ENCODE measurements at places on chromosomes 6 and 20. TPM values are rescaled to one million over a fixed set of nuclear protein-coding genes. Genes with fewer than 3 reads are reported as not detected.

B3GAT2 gene
- total RNA-seq = 0.05 TPM

DNA sequence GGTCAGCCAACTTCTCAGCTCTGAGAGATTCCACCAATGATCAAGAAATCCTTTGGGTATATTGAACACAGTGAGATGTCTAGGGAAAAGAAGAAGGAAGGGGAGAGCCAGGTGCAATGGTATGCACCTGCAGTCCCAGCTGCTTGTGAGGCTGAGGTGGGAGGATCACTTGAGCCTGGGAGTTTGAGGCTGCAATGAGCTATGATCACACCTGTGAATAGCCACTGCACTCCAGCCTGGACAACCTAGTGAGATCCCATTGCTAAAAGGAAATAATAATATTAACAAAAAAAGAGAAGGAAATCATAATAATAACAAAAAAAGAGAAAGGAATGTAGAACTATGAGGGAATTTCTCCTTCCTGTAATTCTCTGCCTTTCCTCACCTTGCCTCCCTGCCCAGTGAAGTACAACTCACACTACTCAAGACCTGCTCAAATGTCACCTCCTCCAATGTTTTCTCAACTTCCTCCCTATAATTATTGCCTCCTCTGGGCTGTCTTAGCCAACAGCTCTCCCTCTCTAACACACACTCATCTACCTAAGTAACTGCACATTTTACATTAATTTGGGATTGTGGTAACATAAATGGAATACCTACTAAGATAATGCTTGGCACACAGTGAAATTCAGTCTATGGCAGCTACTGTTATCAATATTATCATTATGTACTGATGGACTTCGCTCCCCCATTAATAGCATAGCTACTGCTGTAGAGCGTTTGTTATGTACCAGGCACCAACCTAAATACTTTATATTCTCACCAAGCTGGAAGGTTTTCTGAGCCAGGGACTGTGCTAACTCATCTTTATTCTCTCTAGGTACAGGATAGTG is 103.6 kb downstream of the KIF13A start:
- DNase-seq = no peak

SRMS gene
- not detected for total RNA-seq

- DNase-seq = no peak
Observed at GRCh38 chr6:45500924-45501816, 123.4 kb upstream of the SUPT3H start.

GRCh38 chr6:146859795-146860495 is 261.2 kb downstream of the ADGB start:
- DNase-seq = no peak

- no peak for DNase-seq
Observed at GRCh38 chr6:131890091-131890490, 61.1 kb downstream of the CCN2 start.

CCDC170 gene
- not detected for total RNA-seq

DNA sequence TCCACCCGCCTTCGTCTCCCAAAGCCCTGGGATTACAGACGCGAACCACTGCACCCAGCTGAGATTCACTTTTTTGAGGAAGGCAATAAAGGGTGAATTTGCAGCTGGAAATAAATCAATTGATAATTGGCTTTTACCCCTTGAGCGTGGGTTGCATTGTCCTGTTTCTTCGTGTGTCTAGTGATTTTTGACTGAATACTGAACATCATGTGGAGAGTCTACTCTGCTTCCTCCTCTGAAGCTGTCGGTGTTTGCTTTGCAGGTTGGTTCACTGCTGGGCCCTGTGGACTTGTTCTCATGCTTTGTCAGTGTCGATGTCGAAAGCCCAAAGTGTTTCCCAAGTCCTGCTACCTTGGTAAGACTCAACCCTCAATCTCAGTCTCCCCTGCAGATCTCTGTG is 5.8 kb upstream of the EEF1A2 start:
- DNase-seq = no peak

RAET1G gene
- total RNA-seq = not detected

DNA sequence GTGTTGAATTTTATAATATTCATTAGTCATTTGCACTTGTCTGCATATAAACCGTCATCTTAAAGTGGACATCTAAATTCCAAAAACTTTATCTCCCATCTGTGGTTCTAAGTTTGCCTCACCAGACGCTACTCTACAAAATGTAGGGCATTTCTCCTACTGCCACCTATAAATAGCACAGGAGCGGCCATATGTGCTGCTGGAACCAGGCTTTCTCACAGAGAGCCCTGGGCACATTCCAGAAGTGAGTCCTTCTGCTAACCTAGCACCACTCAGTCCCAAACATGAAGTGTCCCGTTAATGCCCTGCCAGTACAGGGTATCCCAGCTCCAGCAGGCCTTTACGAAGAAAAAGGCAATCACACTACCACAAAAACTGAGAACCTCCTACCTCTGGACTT is 153.7 kb downstream of the TMEM242 start:
- no peak for DNase-seq

MAN1A1 gene
- 13.7 TPM for total RNA-seq

HAO1 gene
- total RNA-seq = not detected

DNA sequence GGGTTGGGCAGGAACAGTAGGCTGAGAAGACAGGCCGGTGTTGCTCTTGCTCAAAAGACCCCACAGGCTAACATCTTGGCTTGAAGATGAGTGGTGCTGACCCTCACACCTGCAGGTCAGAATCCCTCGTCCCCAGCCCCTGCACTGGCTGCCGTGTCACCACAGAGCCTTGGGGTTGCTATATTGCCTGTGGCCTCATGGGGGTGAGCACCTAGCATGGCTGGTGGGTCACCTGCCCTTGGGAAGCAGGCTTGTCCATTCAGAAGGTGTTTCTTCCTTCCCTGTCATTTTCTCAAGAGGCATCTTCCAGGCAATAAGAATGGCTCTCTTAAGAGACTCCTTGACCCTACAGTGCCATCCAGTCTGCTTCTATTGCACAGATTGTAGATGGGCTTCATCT is 7.7 kb downstream of the SLC22A16 start:
- DNase-seq = no peak

MLIP gene
- not detected for total RNA-seq

- DNase-seq = no peak
Observed at GRCh38 chr6:80029470-80029869, 25.0 kb downstream of the TTK start.

LY6G5C gene
- total RNA-seq = 5.5 TPM

DNA sequence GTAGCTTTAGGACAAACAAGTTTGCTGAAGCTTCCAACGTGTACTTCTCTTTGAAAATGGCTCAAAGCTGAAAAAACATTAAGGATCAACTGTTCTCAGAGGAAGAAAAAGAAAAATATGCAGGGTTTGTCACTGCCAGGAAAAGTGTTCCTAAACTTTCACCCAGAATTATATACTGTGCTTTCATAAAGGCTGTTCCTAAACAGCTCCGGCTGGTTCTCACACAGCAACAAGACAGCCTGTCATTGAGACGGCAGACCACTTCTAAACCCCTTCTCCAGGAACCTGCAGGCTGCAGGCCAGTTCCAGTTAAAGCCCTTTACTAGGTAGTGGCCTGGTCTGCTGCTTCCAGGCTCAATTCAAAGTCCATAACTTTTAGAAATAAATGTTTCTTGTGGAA is 97.4 kb upstream of the SOX4 start:
- DNase-seq = no peak

DNA sequence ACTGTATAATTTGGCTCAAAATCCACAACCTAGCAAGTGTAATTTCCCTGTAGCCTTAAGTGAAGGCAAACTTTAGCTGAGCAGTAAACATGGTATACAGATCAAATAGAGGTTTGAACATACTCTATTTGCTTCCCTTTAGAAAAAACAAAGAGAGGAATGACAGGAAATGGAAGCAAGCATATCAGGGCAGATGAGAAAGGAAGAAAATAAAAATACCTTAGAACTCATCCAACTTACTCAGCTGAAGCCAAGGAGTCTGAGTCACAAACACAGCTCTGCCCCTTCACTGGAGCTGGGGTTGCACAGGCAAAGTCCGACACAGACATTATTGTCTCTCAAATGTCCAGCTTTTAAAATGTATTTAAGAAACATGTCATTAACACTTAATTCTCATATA is 379.9 kb upstream of the IRAK1BP1 start:
- DNase-seq = no peak

DYNLT1 gene
- total RNA-seq = 79.0 TPM

GRCh38 chr6:34374508-34374907 is 18.0 kb downstream of the NUDT3 start:
- DNase-seq = no peak

DLL1 gene
- 10.7 TPM for total RNA-seq

GRCh38 chr20:33437141-33437911 is 6.2 kb downstream of the SNTA1 start:
- DNase-seq = no peak

IL17F gene
- total RNA-seq = not detected

HLA-DQB2 gene
- 0.32 TPM for total RNA-seq

CD93 gene
- total RNA-seq = 0.82 TPM

DNA sequence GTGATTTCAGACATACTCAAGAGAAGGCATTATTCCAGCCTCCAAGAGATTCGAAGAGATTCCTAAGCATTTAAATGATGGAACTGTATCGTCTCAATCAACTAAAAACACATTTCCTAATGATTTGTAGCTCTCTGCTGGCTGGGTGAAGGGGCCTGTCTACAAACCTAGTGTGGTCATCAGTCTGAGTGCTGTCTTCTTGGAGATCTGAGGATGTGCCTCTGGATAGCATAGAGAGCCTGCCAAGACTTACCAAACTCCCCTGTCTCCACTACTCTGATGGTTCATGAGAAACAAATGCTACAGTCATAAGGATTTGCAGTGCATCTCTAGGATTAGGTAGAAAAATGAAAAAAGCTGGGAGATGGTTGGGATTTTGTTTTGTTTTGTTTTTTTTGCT is 176.9 kb upstream of the CITED2 start:
- no peak for DNase-seq

DNA sequence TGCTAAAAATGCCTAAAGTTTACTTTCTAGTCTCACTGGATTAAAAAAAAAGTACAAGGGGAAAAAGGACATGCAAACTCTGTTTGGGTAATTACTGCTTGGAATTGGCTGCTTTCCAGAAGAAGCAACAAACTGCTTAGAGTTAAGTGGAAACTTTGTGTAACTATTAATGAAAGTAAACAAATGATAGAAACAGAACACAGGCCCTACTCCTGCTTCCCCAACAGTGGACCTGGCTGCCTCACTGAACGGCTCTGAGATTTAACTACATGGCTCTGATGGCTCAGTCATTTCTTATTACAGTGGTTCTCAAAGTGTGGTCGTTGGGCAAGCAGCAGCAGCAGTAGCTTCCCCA is 108.5 kb downstream of the MAN1A1 start:
- DNase-seq = no peak

DNA sequence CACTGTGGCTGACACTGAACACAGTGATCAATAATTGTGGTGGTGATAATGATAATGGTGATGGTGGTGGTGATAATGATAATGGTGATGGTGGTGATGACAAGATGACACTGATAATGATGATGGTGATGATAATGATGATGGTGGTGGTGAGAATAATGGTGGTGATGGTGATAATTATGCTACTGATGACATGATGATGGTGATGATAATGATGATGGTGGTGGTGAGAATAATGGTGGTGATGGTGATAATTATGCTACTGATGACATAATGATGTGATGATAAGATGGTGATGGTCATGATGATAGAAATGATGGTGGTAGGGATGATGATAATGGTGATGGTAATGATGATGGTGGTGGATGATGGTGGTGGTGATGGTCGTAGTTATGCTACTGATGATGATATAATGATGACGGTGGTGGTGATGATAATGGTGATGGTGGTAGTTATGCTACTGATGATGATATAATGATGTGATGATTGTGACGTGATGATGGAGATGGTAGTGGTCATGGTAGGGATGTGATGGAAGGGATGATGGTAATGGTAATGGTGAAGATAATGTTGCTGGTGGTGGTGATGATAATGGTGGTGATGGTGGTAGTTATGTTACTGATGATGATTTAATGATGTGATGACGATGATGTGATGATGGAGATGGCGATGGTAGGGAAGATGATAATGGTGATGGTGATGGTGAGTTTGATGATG is 356.5 kb upstream of the CDH4 start:
- no peak for DNase-seq

DNA sequence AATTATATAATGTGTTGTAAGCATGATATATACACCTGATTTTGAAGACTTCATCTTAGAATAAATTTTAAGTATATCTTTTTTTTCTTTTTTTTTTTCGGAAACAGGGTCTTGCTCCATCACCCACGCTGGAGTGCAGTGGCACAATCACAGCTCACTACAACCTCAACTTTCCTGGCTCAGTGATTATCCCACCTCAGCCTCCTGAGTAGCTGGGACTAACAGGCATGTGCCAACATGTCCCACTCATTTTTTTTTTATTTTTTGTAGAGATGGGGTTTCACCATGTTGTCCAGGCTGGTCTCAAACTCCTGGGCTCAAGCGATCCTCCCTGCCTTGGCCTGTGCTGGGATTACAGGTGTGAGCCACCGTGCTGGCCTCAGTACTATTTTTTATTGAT is 17.1 kb downstream of the VPS52 start:
- DNase-seq = no peak

C6orf132 gene
- total RNA-seq = 0.03 TPM

COL19A1 gene
- total RNA-seq = not detected

SPATA25 gene
- total RNA-seq = 0.76 TPM

PNLDC1 gene
- 0.79 TPM for total RNA-seq

GRCh38 chr6:37762806-37763205 is 56.7 kb upstream of the ZFAND3 start:
- no peak for DNase-seq

GRCh38 chr6:74534465-74535211 is 671.2 kb downstream of the COL12A1 start:
- DNase-seq = no peak

COL12A1 gene
- total RNA-seq = not detected

GRCh38 chr6:138109042-138109997 is 2.1 kb upstream of the PERP start:
- peak; percentile 87 for DNase-seq

- DNase-seq = no peak
Observed at GRCh38 chr20:56689852-56690485, 60.9 kb downstream of the TFAP2C start.

PMEPA1 gene
- total RNA-seq = not detected

DNA sequence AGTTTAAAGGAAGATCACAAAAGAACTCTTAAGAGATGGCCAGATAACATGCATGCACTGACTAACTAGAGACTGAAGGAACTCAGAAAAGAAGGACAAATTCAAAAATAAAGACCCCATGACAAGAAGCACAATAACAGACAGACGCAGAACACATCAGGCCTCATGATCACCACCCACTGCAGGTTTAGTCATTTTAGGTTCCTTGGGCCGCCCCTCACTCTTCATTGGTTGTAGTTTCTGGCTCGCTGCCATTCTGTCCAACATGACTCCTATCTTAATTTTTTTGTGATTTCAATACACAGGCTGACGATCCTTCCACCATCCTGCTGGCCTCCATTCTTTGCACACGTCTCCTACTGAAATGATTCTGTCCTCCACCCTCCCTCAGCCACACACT is 21.6 kb downstream of the STX7 start:
- no peak for DNase-seq
